ENCODE measurements at places on chromosomes 11 and 22.

DNA sequence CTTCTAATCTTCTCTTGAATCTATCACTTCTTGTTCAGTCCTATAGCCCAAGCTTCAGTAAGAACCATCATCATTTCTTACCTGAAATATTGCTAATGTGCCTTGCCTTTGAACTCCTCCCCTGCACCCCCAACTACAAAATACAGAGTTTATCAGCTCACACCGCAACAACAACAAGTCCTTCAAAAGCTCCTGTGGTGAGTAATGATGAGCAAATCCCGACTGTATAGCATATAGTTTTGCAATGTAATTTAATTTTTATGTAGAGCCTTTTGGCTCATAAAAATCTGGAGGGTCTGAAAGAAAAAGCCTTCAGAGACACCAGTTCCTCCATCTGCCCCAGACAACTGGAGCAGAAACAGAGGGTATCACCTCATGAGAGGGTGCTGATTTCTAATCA, 124.7 kb downstream of the ARHGAP32 start:
- no peak for DNase-seq

GRCh38 chr22:48975886-48976285, 851.8 kb downstream of the BRD1 start:
- no peak for DNase-seq

DNA sequence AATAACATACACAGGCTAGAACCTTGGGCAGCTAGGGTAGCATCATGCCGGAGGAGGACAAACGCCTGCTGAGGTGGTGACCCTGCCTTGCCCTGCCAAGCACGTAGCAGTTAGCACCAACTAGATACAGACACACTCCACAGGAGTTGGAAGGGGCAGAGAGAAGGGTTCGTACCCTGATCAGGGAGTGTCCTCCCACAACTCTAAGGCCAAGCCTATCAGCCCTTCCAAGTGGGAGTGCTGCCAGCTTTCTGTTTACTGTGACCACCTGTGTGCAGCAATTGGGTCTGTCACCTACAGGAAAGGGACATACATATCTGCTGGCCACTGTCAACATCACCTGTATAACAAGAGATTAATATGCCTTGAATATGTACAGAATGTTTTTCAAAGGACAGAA, 1.9 kb upstream of the THAP7 start:
- DNase-seq = peak; percentile 22

DNA sequence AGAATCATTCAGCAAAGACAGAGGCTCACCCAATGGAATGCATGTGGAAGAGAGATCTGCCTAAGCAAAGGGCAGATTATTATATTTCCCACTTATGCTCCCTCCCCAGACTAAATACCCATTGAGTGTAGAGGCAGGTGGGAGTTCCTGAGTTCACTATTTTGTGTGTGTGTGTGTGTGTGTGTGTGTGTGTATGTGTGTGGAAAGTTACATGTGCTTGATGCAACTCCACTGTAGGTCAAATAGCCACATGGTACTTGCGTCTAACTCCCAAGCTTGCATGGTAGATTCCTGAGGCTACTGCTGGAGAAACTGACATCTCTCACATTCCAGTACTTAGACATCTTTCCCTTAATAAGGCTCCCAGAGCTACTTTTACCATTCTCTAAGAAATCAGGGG, 3.4 kb upstream of the COPB1 start:
- no peak for DNase-seq

GRCh38 chr22:29641042-29641699, 37.7 kb downstream of the NF2 start:
- no peak for DNase-seq

DNA sequence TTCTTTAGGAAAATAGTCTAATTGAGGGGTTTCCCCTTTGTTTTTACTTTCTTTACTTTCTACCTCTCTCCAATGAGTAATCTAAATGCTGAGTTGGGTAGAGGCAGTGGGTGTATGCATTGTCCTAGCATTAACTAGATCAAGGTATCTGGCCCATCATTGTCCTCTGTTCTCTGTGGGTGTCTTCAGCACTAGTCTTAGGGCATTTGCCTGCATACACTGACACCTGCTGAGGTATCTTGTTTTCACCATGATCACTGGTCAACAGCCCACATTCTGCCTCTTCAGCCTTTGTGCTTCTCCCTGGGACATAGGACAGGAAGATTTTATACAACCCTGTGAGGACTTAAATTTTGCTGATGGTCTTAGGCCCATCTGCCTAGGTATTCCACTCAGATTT, 371.1 kb downstream of the RAB38 start:
- no peak for DNase-seq

GRCh38 chr11:46615756-46616155, 1.3 kb downstream of the HARBI1 start:
- DNase-seq = no peak

DNA sequence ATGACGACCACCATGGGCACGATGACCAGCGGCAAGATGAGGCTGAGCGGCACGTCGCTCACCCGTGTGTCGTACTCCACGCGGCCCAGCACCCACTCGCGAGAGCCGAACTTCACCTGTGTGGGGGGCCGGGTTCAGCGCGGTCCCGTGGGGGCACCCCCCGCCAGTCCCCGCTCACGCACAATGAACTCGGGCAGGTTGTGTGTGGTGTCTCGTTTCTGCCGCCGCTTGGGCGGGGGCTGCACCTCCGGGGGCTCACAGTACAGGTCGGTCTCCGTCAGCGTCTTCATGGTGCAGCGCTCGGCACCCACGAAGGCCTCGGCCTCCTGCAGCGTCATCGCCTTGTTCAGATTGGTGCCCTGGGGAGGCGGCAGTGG, 11.2 kb upstream of the MAPK11 start:
- no peak for DNase-seq

DNA sequence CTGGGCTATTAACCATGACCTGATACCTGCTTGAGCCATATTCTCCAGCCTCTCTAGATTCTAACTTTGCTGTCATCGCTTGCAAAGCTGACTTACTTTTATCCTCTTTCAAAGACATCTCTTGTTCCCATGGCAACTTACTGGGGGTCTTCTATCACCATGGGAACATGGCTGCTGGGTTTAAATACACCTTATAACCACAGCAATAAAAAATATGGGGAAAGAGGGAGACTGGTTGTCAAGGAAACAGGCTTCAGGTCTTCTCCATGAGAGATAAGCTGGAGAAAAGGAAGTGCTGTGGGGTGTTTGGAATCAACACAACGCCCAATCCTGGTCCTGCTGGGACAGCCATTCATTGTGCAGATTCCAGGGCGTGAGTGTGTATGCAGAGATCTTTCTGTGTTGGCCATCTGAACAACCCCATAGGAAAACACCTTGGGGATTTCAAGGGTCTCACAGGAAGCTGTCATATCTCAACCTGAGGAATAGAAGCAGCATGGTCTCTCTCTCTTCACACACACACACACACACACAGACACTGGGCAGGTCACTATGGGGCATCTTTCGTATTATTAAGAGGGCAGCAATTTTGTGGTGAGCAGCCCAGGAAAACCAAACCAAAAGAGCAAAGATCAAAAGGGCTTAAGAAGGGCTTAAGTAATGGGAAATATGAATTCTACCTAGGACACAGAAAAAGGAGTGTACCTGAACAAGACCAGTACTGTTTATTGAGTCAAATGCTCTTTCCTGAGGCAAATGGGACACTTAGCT, 344.7 kb upstream of the NCAM1 start:
- DNase-seq = no peak

DNA sequence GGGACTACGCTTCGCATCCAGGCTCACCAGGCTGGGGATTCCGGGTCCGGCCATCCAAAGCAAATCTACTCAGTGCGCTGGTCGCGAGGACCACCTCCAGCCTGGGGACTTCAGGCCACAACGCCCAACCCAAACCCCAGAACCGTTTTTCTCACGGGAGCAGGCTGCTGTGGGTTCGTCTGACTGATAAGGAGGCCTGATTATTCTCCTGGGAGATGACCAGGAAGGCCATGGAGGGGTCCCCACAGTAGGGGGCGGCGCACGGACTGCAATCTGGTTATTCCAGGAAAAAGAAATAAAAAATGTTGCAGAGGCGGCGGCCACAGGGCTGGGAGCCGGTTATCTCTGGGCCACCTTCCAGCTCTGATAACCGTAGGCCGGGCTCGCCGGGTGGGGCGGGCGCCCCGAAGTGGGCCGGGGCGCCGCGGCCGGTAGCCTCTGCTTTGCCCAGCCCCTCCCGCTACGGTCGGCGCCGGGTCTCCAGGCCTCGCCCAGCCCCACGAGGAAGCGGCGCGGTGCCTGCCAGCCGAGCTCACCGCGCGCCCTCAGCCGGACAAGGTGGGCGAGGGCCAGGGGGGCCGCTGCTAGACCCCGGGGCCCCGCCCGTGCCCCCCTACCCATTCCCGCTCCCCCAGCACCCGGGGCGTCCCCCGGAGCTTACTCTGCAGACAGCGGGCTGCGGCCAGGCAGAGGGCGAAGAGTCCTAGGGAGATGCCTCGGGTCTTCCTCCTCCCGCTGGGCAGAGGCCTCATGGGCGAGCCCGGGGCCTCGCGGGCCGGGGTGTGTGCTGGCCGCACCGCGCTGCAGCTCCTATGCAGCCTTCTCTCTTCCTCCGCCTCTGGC, 446 bp downstream of the VSTM5 start:
- no peak for DNase-seq

Data from SHP77 treated with DMSO at 0.1 percent for 48 hours (cell line).